A549 treated with CORT108297 at 1 μM for 4 hours (cell line): ENCODE measurements at places on chromosomes 1 and 21. TPM values are rescaled to one million over a fixed set of nuclear protein-coding genes. Genes with fewer than 3 reads are reported as not detected.

VANGL2 gene
- 0.69 to 1.0 TPM (median 0.93 TPM) in 5 replicates for total RNA-seq

OR2T11 gene
- not detected in 5 replicates for total RNA-seq

ADAMTS5 gene
- not detected in 5 replicates for total RNA-seq

TMPRSS2 gene
- total RNA-seq = 0.09 to 0.16 TPM (median 0.14 TPM) in 3 of 5 replicates, not detected in the others

CELA2A gene
- total RNA-seq = 0.10 to 0.13 TPM in 2 of 5 replicates, not detected in the others

CD1E gene
- not detected in 5 replicates for total RNA-seq

MIXL1 gene
- 0.04 to 0.18 TPM (median 0.09 TPM) in 5 replicates for total RNA-seq
